ENCODE measurements at places on chromosomes 2 and 18. TPM values are rescaled to one million over a fixed set of nuclear protein-coding genes. Genes with fewer than 3 reads are reported as not detected.

DNA sequence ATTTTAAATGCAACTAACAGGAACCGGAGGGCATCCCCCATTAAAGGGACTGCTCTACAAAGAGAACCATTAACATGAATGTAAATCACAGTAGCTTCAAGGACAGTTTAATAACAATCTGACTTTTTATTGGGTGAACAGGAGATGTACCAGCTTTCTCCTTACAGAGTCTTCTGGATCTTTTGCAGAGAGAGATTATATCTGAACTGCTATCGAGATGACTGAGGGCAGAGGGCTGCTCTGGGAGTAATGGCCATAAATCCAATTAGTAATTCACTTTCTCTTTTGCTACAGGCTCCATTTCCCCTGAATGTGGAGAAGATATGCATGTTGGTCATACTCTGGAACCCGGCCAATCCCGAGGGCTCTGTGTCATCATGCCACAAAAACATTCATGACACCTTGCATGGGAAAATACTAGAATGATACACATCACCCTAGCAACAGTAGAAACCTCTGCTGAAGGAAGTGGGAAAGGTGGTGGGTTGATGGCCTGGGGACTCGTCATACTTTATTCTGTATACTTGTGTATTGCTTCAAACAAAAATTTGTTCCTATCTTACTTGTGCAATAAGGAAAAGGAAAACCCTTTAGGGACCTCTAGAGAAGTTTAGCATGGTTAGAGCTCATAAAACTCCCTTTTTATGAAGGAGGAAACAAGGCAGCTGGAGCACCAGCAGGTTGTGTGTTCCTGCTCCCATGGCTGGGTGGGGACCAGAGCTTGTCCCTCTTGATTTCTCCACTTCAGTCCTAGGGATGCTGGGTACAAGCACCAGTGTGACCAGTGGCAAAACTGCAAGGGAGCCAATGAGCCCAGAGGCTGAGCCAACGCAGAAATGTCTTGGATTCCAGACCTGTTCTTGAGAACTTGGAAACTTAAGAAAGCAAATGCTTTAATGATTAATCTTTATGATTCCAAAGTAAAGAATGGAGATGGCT lies 26.0 kb downstream of the CTAGE1 start:
- peak; percentile 89 for DNase-seq

DNA sequence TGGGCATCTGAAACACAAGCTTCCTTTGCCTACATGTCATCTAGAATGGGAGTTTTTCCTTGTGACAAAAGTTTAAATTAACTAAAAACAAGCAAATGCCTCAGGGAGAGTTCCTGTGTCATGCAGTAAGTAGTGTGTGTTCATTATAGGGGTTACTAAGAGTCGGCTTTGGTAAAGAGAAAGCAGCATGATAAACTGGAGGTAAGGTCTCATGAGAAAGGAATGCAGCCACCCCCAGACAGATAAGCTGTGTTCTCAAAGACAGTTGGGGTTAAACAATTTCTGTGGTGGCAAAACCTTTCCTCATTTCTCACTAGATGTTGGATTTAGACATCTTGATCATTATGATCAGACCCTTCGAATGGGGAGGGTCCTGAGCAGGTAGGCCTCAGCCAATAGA lies 129.7 kb downstream of the MAP4K4 start:
- peak; percentile 70 for DNase-seq

DNA sequence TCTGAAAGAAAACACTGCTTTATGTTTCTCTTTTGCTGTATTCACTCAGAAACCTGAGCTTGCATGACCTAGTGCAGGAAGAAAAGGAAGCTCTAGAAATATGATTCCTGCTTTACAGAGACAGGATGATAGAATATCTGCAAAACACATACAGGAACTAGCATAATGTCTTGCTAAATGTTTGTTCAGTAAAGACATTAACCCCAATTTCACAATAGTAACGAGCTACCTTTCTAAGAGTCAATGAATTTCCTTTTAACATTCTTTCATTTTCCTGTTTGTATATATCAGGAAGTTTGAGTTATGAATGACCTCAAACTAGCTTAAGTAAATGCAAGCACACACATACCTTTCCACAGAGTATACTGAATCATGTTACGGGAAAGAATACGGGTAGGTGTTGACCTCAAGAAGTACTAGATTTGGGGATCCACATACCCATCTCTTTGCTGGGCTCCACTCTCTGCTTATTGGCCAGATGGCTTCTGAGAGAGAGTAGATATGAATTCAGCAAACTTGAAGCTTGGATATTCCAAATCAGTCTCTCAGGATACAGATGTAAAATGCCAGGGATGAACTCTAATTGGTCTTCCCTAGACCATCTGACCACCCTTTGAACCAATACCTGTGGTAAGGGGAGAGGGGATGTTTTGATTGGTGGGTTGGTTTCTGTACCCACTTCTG lies 18.2 kb upstream of the ACSL3 start:
- no peak for DNase-seq

DNA sequence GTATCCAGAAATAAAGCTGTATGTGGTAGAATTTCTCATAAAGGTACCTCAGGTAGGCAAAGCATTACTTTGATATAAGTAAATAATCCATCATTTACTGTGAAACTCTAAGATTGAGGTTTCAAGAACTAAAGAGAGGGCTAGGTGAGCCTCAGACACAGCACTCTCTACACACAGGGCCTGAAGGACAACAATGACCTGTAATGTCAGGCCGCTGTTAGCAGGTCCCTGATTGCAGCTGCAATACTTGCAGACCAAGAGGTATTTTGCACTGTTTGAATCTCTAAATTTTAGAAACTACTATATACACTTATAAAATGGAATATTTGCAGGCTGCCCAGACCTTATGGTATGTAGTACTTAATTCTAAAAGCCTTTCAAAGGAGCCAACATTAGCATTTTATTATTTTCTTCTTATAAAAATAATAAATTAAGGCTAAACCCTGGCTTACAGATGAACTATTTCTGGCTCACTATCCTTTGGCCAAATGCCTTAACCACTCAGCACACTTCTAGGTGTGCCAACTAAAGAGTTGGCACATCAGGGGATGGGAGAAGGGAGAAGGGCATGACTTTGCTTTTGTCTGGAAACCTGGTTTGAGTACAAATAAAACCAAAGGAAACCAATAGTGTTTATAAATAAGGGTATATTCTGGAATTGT lies 66.7 kb upstream of the SLC39A10 start:
- DNase-seq, result no peak

- DNase-seq, result peak; percentile 72
These were observed 643.0 kb upstream of the FAM98A start for GRCh38 chr2:34241905-34242762.

- no peak for DNase-seq
These were observed 233.8 kb upstream of the SPRED2 start for GRCh38 chr2:65666156-65666725.

DNA sequence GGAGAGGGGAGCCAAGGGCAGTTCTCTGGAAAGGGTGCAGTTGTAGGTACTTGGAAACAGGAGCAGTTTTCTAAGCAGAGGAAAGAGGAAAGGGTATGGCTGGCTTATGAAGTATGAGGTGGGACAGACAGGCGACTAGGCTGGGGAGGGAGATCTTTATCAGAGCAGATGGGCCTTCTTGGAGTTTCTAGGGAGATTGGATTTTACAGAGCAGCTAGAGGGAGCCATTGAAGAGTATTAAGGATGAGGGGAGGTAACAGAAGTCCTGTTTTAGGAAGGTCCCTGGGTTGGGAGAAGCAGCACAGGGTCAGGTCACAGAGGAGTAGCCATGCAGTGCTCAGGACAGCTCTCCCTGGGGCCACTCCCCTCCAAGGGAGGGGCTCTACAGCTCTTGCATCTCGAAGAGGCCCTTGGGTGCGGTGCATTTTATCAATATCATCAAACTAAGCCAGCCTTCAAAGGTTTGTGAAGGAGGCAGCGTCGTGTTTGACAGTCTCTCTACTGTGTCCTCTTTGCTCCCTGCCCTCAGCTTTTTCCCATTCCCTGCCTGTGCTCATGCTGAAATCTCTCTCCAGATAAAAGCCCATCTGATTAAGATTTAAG lies 154.3 kb downstream of the SETBP1 start:
- no peak for DNase-seq

GRCh38 chr2:190181123-190181669 lies 118.7 kb upstream of the MSTN start:
- no peak for DNase-seq

DNA sequence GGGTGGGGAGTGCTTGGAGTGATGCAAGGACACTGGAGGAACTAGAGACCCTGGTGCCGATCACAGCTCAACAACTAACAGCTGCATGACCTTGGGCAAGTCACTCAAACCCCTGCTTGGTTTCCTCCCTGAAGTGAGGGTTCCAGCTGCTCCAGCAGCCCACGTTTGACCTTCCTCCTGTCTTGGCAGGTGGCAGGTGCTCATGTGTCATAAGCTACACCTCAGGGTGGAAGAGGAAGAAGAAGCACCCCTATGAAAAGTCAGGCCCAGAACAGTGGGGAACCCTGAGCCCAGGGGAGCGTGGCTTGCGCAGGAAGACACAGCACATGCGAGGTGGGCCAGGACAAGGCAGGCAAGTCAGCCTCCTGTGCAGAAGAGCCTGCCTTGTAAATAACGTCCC lies 42.4 kb downstream of the MRPL35 start:
- DNase-seq, result no peak

- DNase-seq, result no peak
These were observed 50.2 kb upstream of the EML4 start for GRCh38 chr2:42118754-42119569.

- DNase-seq, result no peak
These were observed 247.9 kb downstream of the CMPK2 start for GRCh38 chr2:6617794-6618193.

Gene RFTN2
- total RNA-seq, result not detected

Gene ANKRD30BL
- not detected for total RNA-seq

Gene SLC9A4
- 0.40 TPM for total RNA-seq

Gene SEMA4F
- total RNA-seq, result 13.8 TPM

Gene FOXD4L1
- not detected for total RNA-seq

Gene ZNF521
- 12.2 TPM for total RNA-seq
